ENCODE measurements at places on chromosomes 12 and 14.

DNA sequence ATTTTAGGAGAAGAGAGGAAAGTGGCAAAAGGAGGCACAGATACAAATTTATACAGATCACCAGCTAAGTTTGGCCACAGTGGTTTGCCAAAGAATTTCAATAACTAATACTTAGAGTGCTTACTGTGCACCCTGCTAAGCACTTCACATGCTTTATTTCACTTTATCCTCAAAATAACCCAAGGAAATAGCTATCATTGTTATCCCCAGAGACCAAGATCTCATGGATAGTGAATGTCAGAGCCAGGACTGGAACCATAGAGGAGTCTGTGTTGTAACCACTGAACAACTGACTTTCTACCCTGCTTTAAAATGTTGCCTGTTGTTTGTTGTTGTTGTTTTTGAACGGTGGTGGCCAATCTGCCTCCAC, 1.3 kb upstream of the TCP11L2 start:
- no peak for DNase-seq

DNA sequence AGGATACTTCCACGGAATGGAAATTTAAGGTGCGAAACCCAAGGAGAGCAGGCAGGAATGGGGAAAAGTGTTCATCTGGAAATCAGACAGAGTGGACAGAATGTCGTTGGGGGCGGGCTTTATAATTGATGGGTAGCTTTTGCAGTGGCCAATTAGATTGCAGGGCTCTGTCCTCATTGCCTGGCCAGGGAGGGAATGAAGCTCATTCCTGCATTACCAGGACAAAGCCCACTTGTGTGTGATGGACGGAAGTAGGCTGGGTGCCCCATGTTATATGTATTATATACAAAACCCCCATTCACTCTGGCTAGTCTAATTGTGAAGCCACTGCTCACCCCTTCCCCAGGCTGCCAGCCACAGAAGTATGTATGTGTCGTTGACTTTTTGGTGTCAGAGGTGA, 23.6 kb downstream of the ZNF664 start:
- DNase-seq, result no peak

- no peak for DNase-seq
Observed at GRCh38 chr14:69291396-69291795, 31.4 kb downstream of the GALNT16 start.

- DNase-seq, result no peak
Observed at GRCh38 chr14:60350366-60350720, 101.3 kb downstream of the PPM1A start.

DNA sequence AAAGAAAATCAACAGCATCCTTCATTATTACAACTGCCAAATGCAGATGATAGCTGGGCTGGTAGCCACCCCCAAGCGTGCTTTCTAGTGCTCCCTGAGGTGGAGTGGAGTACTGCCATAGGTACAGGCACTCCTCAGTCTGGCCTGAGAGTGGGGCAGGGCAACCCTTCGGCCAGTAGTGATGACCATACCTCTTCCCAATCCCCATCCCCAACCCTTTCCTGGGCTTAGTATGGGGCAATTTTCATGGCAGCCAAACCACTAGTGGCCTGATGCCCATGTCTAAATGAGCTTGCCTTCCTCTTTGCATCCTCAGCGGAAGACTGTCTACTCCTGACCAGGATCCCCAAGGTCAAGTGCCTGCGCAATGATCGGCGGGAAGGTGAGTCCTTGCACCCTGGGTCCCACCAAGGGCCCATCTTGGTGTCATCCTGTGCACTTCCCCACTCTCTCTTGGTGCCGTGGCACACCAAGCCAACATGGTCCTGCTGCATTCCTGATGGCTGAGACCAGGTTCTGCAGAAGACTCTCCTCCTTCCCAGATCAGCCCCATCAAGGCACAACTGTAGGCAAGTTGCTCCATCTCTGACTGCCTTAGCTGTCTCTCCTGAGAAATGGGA, 65.8 kb downstream of the GALNT16 start:
- no peak for DNase-seq

GRCh38 chr12:106149096-106149784, 10.5 kb upstream of the NUAK1 start:
- no peak for DNase-seq

GRCh38 chr12:49622501-49623141, 740 bp upstream of the PRPF40B start:
- no peak for DNase-seq

DNA sequence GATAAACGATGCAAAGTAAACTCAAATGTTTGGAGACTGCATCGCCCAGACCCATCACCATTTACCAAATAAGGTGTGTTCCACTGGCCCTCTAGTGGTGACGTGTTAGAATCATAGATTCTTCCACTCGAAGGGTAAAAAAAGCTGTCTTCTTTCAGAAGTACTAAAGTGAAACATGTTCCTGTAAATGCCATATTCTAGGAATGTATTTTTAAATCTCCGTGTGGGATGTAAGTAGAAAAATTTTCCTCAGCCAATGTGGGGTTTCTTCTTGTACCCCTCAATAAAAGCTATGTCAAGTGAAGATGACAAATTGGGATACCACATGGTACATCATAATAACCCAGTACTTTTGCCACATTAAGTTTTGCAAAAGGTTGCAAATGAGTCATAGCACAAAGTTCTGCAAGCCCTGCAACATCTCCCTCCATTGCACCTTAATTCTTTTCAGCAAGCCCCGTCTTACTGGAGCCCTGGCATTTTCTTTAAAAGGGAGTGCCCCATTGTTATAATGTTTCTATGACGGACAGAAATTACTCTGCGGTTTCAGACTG, 100.8 kb downstream of the CCER1 start:
- DNase-seq, result peak; percentile 28

- DNase-seq, result no peak
Observed at GRCh38 chr12:22048351-22049041, 2.5 kb downstream of the CMAS start.

Data from DMS153 (cell line).